Adrenal gland (tissue), 19 donors: ENCODE measurements at places on chromosomes 5 and 9.

DNA sequence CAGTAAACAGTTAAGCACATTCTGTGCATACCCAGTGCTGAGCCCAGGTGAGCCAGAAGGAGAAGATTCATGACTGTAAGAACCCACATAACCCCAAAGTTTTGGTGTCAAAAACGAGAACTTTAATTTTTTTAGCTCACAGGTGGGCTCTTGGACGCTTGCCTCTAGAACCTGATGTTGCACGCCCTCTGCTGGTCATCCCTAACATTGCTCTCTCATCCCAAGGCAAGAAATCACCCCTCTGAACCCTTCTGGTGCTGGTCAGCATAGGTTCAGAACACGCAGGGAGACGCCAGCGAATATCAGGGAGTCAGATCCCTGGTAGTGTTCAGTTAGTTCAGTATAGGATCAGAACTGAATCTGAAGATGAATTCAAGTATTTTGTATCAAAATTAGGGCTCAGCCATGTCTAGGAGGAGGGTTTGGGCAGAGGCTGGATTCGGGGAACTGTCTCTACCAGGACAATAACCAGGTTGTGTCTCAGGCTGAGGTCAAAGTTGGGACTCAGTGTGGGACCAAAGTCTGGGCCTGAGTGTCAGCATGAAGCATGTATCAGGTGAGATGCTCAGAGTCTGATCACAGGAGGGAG is 4.1 kb upstream of the DNAJB5 start:
- H3K4me3 ChIP-seq, result no peak overlapping the region
- peak; percentile 76 for DNase-seq
- no peaks in the 10 kb centered on the region for H3K27me3 ChIP-seq

DNA sequence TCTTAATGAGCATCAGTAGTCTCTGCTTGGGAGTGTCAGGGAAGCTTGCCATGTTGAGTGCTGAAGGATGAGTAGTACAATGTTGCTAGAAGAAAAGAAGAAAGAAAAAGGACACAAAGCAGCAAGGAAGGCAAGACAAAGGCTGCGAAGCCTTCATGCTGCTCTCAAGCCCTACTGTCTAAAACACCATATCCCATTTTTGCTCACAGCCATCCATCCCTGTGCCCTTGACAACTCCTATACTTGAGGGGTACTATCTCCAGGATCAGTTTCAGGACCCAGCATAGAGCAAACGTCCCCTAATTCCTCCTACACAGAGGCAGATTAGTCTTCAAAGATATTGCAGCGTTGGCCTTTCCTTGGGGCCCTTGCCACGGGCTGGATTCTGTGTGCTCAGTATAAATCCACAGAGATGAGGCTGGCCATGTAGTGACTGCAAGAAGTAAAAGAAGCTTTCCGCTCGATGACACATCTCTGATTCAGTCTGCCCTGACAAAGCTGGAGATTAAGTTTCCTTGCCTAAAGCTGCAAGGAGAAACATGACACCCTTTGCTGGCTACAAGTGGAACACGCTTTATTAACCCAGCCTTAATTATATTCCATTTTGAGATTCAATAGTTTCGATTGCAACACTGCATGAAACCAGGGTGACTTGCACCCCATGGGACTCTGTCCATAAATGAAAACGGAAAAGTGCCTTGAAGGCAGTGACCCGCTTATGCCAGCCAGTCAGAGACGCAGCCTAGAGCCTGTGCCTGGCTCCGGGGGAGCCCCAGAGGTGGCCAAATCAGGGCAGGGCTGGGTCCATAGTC is 304.6 kb downstream of the ACTL7B start:
- peak; percentile 35 for DNase-seq
- peaks cover 10% of the 10 kb centered on the region for H3K4me1 ChIP-seq
- no peaks in the 10 kb centered on the region for H3K36me3 ChIP-seq
- no peak overlapping the region for H3K27ac ChIP-seq
- H3K4me3 ChIP-seq, result no peak overlapping the region

DNA sequence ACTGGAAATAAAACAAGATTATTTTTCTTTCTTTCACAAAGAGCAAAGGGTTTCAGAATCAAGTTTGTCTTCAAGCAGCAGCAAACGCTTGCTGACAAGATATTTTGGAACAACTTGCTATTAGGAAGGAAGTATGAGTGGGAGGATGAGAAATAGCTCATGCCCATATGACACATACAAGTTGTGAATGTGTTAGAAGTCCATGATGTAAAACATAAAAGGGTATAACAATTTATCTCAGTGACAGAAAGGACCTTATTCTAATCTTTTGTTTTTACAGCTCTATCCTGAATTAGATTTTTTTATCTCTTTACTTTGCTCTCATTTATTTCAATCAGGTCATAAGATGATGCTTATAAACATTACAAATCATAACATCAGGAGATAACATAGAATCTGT is 516.6 kb upstream of the MEF2C start:
- H3K4me1 ChIP-seq, result no peaks in the 10 kb centered on the region
- no peak overlapping the region for H3K27ac ChIP-seq
- no peak for DNase-seq
- H3K27me3 ChIP-seq, result no peaks in the 10 kb centered on the region

GRCh38 chr5:173907686-173908371 is 19.7 kb downstream of the CPEB4 start:
- peak overlapping the region; percentile 50 for H3K27ac ChIP-seq
- H3K4me3 ChIP-seq, result no peak overlapping the region
- no peaks in the 10 kb centered on the region for H3K36me3 ChIP-seq
- peaks cover 91% of the 10 kb centered on the region for H3K4me1 ChIP-seq
- no peak for DNase-seq
